M059J (cell line): ENCODE measurements at places on chromosomes 1 and 21. TPM values are rescaled to one million over a fixed set of nuclear protein-coding genes. Genes with fewer than 3 reads are reported as not detected.

DNA sequence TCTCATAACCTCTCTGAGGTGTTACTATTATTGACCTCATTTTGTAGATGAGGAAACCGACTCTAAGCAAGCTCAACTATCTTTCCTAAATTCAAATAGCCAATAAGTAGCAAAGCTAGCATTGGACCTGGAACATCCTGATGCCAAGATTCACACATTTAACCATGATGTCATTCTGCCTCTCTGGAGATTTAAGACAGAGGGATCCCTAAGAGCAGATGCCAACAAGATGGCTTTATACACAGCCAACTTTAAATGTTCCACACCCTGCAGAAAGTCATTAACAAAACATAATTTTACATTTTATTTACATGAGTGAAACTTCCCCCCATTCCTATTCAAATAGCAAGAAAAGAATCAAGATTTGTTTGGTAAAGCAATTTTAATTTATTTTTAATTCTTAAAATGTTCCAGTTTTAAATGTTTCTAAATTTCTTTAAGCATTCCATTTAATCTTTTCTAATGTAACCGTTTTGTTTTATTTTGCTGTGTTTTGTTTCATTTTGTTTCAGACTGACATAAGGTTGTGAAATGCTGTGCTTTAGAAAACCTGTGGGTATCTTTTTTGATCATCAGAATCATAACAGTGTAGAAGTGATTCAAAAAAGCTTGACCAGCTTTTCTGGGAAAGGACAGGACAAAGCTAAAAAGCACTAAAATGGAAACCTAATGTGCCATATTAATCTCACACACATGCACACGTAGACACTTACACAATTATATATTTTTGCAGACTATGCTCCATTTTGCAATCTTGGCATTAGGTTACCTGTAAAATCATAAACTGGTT, 7.6 kb upstream of the VAV3 start:
- no peak for DNase-seq

GRCh38 chr1:165365341-165365740, 8.8 kb upstream of the LMX1A start:
- DNase-seq: no peak

DNA sequence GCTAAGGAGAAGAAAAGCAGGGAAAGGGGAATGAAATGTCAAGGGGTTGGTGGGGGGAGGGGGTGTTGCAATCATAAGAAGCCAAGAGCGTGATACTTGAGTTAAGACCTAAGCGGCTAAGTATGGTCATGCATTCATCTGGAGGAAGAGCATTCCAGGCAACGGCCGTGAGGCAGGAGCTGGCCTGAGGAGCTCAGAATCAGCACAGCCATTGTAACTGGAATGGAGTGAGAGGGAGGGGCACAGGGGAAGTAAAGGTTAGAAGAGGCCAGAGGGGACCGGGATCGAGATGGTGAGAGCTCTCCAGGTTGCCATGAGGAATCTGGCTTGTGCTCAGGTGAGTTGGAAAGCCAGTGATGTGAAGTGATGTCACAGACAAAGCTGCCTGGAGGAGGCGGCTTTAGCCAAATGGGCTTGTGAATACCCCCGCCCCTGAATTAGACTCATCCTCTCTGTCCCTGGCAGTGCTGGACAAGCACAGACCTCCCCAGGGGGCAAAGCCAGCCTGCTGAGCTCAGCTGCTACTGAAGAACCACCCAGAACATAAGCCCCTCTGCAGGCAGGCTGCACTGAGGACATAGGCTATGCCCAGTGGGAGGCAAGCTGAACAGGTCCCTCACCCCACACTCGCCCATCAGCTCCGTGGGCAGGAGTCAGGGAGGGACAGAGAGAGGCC, 61.1 kb upstream of the LAPTM5 start:
- no peak for DNase-seq

Gene LHX4
- total RNA-seq: 0.02 TPM in 1 of 2 replicates, not detected in the other

- DNase-seq: no peak
Observed at GRCh38 chr1:220929304-220929703, 50.1 kb downstream of the HLX start.

DNA sequence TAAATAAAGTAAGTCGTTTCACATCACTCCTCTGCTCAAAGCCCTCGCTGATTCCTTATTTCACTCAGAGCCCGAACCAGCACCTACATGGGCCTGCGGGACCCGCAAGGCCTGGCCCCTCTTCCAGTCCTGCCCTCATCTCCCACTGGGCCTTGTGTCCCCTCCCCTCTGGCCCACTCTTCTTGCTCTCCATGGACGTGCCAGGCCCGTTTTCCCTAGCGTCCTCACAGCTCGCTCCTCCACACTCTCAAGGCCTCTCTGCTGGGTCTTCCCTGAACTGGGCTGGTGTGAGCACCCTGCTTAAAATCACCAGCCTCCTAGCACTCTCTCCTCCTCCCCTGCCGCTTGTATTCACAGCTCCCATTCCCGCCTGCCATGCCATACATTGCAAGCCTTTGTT, 237.9 kb downstream of the FOXD2 start:
- no peak for DNase-seq

DNA sequence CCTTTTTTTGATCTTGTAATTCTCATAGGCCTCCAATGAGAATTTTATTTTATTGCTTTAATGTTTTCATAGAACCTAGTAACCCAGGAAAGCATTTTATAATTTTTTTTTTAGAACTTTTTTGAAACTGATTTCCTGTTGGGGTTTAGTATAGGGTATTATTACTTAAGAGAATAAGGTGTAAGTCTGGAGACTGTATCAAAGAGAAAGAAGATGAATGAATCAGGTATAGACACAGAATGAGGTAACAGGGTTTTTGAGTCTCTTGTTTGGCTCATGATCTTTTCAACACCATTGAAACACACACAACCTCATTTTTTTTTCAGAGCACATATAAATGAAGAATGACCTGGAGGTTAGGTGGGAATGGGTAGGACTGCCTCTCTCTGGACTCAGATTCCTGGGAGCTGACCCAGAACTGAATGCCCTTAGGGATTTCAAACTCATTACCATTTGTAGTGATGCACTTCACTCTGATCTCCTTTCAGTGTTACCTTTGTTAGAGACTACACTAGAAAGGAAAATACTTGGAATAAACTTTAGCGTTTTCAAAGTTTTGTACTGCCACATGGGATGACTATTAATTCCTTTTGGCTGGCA, 51.0 kb downstream of the EPB41 start:
- DNase-seq: peak; percentile 80

GRCh38 chr1:218439541-218440295, 94.6 kb downstream of the TGFB2 start:
- peak; percentile 51 for DNase-seq

- no peak for DNase-seq
Observed at GRCh38 chr1:179108644-179109043, 26.8 kb downstream of the TOR3A start.

- peak; percentile 65 for DNase-seq
Observed at GRCh38 chr1:210428696-210429095, 100.0 kb downstream of the HHAT start.

Gene COL9A2
- 2.8 and 11.1 TPM in 2 replicates for total RNA-seq
